Stimulated activated CD4-positive, alpha-beta T cell treated with anti-CD3 and anti-CD28 coated beads, Interleukin-4, amount 100 ng/mL, for 48 hours (primary cell): ENCODE measurements at places on chromosomes 11 and 22.

- DNase-seq, result no peak
These were observed 60.7 kb upstream of the MPEG1 start for GRCh38 chr11:59273373-59273841.

DNA sequence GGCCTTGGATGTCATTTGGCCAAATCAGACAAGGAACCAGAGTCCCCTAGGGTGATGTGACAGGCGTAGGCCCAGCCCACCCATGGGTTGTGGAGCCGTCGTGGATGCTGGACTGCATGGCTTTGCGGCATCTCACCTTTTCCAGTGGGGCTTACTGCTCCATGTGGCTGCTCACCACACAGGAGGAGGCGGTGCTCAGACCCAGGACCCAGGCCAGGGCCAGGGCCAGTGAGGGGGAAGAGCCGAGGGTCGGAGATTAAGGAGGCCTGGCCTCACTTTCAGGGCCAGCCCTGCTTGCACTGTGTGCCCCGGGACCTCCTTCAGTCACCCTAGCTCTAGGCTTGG lies 105.6 kb downstream of the ST3GAL4 start:
- no peak for DNase-seq

DNA sequence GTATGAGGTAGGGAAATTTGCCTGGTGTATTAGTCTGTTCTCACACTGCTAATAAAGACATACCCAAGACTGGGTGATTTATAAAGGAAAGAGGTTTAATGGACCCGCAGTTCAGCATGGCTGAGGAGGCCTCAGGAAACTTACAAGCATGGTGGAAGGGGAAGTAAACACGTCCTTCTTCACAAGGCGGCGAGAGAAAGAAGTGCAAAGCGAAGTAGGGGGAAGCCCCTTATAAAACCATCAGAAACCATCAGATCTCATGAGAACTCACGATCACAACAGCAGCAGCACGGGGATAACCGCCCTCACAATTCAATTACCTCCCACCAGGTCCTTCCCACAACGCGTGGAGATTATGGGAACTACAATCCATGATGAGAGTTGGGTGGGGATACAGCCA lies 12.0 kb upstream of the RFPL2 start:
- no peak for DNase-seq

DNA sequence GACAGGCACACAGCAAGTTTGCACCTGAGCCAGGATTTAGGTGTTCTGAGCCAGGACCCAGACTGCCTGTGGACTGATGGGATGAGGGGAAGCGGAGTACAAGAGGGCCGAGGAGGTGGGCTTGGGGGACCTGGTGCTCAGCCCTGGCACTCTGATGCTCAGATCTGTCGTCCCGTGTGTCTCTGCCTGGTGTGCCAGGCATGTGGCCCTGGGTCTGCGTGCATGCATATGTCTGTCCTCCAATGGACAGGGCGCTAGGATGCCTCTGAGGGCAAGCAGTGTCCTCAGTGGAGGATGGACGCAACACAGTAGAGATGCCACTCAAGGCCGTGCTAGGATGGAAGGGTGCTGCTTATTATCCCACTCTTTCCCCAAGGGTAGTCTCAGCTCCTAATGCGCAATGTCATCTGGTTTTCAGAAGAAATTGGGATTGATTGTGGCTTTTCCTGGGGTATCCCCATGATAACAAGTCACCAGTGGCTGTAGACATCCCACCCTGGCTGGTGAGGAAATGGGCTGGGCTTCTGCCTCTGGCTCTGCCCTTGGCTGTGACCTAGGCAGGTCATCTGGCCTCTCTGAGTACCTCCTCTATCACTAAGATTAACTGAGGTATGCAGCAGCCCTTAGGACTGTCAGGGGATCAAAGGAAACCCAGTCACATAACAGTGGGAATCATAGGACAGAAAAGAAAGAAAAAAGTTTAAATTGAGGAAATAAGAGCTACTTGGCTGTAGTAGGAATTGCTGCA lies 35.7 kb upstream of the SUSD2 start:
- DNase-seq, result no peak

GRCh38 chr11:65906602-65907001 lies 6.4 kb upstream of the FOSL1 start:
- no peak for DNase-seq

- DNase-seq, result peak; percentile 55
These were observed 97.1 kb downstream of the CD44 start for GRCh38 chr11:35235936-35236666.

GRCh38 chr11:61134801-61135257 lies 26.4 kb downstream of the VPS37C start:
- DNase-seq, result no peak

- no peak for DNase-seq
These were observed 35.3 kb downstream of the EHF start for GRCh38 chr11:34656062-34656720.

DNA sequence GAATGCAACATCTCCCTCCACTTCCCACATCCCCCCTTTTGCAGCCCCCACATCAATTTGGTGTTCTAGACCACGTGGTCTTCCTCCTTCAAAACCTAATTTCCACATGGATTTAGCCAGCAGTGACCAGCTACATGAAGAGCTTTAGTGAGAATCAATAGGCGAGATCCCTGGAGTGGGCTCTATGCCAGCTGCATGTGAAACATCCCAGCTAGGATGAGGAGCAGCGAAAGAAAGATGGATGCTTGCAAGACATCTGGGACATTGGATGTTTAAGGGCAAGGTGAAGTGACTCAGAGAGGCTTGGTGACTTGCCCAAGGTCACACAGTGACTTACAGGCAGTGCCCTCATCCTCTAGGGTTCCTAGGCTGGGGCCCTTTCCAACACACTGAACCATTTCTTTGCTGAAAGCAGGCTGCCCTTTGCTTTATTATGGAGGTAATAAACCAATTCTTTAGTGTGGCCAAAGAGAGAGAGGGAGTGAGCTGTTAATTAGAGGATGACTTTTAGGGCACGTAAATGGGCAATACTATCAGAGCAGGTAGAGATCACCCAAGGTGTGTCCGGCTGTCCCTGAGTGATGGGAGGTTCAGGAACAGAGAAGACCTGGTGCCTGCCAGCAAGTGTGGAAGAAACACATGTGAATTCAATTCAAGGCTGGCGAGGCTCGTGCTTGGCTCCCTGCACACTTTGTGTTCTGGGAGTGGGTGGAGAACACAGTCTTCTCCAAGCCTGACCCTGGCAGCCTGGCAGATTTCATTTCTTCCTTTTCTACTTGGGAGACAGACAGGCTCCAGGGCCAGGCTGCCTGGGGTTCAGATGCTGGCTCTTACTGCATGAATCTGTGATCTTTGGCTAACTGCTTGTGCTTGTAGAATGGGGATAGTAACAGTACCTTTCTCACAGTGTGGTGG lies 24.0 kb downstream of the TSPAN18 start:
- no peak for DNase-seq

DNA sequence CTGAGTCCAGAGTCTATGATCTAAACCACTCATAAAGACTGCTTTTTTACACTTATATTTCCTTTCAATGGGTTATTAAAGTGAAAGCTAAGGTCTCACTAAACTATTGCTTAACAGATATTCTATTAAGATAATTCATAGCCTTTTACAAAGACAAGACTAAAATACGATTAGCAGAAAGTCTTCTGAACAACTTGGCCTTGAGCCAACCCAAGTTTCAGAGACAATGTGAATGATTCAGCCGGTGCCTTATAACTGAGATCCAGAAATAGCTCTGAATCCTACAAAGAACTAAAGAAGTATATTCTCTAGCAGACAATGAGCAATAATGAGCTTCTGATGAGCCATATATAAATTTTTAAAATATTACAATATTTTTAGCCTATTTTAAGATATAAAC lies 41.5 kb upstream of the CARD18 start:
- no peak for DNase-seq

GRCh38 chr11:74676596-74676995 lies 54.6 kb downstream of the CHRDL2 start:
- DNase-seq, result no peak

- DNase-seq, result no peak
These were observed 125.1 kb downstream of the TRIM44 start for GRCh38 chr11:35787626-35788025.

DNA sequence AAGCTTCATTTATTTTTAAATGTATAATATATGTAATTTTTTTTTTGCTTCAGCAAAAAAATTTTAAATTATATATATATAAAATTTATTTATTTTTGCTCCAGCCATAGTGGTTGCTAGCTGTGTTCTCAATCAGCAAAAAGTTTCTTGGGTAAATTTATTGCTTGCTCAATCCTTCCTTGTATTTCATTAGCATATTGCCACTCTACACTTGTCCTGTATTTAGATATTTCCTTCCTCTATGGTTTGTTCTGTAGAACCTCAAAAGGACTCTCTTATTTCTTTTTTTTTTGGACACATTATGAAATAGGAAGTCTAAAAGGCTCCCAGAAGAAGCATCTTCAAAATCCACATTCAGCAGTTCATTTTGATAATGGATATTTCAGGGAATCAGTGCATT lies 2.3 kb downstream of the PTPRJ start:
- DNase-seq, result no peak

GRCh38 chr11:64409707-64410403 lies 50.9 kb downstream of the RPS6KA4 start:
- no peak for DNase-seq

- no peak for DNase-seq
These were observed 37.9 kb upstream of the OR8B8 start for GRCh38 chr11:124483422-124483821.

DNA sequence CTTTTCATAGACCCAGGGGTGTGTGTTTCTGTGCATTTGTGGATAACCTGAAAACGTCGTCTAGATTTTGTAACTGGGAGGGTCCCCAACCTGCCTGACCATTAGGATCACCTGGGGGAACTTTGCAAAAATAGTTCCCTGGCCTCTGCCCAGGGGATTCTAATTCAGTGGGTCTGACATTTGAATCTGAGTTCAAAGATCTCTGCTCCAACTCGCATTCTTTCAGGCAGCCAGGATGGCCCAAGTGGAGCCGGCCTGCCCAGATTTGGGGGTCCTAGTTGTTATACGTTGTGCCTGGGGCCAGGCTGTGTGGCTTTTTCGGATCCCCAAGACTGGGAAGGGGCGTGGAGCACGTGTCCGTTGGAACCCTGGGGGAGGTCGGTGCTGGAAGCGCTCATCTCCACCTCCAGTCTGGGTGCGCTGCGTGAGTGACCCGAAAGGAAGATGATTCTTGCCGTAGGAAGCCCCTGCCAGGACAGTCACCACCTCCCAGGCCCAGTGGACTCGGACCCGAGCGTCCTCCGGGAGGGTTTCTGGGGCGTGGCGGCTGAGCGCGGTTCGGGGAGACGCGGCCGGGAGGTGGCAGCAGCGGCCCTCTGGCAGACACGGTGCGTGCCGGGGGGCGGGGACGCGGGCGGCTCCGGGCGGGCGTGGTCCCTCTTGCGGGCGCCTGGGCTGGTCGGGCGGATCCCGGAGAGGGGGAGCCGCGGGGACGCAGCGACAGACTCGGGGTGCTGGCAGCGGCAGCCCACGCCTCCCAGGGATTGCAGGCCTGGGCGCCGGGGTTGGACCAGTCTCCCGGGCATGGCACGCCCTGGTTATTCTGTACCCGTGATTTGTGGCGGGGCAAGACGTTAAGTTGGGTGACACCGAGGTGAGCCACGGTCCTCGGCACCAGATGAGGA lies 29.2 kb upstream of the PLET1 start:
- peak; percentile 80 for DNase-seq

DNA sequence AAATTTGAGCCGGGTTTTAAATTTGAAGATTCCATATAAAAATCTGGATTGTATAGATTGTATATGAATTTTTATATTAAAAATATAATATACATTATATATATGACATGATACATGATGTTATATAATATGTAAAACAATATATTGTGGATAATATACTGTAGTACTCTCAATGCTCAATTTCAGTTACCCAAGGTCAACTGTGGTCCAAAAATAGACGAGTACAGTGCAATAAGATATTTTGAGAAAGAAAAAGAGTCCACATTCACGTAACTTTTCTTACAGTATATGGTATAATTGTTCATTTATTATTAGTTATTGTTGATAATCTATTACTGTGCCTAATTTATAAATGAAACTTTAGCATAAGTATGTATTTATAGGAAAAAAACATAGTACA lies 94.2 kb upstream of the YWHAH start:
- no peak for DNase-seq

- no peak for DNase-seq
These were observed 501.7 kb downstream of the INSC start for GRCh38 chr11:15616130-15617105.

DNA sequence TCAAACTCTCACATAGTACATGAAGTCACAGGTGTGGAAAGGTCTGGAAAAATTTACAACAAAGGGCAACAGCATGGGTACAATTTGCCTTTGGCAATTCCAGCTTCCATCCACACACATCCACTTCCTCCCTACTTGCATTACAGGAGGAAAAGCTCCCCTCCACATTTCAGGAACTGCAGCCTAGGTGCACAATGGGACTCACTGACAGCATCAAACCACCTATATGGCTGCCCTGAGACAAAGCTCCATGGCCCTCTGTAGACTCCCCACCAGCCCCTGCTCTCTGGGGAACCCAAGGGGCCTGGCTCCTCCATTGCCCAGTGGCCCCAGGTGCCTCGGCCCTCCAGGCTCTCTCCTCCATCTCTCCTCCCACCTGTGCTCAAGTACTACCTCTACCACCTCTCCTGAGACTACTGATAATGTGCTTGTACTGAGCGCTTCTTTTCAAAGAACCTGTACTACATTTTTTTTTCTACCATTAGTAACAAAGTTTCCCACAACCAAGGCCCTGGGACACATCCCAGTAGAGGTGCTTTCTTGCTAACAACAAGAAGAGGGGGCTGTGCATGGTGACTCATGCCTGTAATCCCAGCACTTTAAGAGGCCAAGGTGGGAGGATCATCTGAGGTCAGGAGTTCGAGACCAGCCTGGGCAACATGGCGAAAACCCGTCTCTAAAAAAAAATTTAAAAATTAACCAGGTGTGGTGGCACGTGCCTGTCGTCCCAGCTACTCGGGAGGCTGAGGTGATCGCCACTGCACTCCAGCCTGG lies 4.9 kb downstream of the YPEL1 start:
- DNase-seq, result no peak

DNA sequence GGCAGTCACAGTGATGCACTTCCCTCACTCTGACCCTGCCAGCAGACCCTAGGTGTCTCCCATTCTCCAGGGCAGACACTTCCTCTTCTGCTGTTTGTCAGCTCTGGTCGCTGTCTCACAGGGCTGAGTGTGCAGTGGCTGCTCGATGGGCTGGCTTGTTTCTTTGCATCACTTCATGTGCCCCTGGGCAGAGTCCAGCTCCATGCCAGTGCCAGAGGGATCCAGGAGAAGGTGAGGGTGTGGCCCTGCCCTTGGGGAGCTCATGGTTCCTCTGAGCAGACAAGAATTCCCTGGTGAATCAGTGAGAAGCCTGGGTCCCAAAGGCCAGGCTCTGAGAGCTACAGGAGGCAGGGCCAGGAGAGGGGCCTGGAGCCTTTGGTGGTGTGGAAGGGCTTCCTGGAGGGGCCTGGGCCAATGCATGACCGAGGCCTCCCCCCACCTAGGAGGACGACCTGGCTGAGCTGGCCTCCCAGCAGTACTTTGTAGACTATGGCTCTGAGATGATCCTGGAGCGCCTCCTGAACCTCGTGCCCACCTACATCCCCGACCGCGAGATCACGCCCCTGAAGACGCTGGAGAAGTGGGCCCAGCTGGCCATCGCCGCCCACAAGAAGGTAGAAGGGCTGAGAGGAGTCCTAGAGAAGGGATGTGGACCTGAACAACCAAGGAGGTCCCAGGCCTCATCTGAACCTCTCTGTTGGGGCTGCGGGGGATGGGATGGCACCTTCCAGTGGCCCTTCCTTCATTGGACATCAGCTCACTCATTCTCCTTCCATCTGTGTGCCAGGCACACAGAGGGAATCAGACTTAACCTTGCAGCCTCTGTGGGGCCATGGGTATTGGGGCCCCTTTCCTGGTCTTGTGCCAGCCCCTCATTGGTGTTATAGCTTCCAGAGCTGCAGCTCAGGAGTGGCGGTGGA lies 66.1 kb downstream of the MYO7A start:
- DNase-seq, result no peak
